ENCODE measurements at places on chromosomes 7 and 10.

GRCh38 chr10:71952745-71953144 lies 11.4 kb upstream of the CHST3 start:
- DNase-seq, result no peak

DNA sequence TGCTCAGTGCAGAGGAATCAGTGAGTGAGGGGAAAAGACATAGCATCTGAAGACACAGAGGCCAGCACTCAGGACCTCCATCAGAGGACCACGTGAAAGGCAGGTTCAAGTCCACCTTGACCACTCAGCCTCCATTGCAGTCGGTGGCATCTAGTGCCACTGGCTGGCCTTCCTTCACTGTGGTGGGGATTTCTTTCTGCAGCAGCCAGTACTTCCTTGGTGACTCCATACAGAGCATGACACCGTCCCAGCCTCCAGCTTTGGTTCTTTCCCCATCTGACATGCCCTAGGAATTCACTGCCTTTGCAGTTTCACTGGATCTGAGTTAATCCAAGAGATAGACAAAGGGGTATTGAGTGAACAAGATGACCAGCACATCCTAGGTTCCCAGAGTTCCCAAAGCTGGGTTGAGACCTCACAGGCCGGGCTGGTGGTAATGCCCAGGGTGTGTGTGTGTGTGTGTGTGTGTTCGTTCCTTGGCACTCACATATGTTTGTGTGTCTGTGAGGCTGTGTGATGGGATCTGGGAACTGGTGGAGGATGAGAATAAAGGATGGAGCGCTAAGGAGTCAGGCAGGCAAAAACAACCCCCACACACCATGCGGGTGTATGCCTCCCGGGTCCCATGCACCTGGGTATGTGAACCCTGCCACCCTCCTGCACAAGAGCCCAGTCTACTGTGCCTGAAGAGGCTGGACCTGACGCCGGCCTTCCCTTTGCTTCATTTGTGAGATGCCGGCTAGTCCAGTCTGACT lies 57.8 kb downstream of the SYPL1 start:
- no peak for DNase-seq

GRCh38 chr10:97673736-97674525 lies 13.1 kb downstream of the AVPI1 start:
- DNase-seq, result peak; percentile 89

- no peak for DNase-seq
Observed at GRCh38 chr10:133156674-133157579, 3.1 kb upstream of the KNDC1 start.

- DNase-seq, result no peak
Observed at GRCh38 chr10:99834410-99834809, 52.0 kb downstream of the ABCC2 start.

DNA sequence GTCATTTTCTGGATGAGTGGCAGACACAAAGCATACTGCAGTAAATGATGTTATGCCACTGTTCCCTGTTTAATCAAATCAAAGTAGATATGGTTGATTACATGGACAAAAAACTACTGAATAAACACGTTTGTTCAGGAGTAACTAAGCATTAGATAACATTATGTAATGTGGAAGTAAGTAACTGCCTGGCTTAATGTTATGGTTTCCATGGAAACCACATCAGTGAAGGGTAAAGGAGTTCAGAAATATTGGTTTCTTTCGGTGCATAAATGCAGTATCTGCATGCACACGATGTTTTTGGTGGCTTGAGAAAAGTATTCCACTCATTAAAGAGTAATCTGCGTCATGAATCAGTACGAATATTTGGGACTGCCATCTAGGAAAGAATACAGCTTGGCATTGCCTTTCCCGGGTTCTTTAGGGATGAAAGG lies 131.3 kb upstream of the PRKCQ start:
- DNase-seq, result no peak

DNA sequence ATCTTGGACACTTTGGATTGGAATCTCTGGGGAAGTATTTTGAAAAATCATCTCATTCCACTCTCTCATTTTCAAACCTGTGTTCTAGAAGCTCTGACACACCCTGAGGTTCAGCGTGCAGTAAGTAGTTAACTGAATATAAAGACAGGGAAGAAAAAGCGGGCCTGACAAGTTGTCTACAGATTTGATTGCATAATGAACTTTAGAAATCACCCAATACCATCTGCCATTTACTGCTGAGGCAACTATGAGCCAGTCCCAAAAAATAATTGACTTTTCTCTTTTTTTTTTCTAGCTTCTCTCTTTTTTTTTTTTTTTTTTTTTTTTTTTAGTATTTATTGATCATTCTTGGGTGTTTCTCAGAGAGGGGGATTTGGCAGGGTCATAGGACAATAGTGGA lies 29.5 kb downstream of the CDC123 start:
- DNase-seq, result no peak

DNA sequence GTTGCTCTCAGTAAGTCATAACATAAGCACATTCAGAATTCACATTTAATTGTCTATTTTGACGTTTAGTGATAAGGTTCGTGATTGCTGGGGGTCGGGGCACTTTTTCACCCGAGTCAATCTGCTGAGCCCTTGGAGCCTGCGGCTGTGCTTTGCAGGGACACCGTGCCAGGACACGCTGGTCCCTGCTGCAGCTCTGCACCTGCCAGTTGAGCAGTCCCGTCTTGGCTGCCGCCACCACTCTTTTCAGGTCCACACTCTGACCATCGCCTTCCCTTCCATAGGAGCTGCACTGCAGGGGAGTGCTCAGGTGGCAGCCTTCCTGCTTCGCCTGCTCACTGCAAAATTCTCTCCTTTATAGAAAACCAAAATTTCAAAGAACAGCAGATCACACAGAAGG lies 36.4 kb downstream of the CUL1 start:
- DNase-seq, result no peak

GRCh38 chr7:154853063-154853726 lies 149.7 kb downstream of the PAXIP1 start:
- no peak for DNase-seq

GRCh38 chr10:101839002-101839401 lies 4.6 kb downstream of the KCNIP2 start:
- no peak for DNase-seq

DNA sequence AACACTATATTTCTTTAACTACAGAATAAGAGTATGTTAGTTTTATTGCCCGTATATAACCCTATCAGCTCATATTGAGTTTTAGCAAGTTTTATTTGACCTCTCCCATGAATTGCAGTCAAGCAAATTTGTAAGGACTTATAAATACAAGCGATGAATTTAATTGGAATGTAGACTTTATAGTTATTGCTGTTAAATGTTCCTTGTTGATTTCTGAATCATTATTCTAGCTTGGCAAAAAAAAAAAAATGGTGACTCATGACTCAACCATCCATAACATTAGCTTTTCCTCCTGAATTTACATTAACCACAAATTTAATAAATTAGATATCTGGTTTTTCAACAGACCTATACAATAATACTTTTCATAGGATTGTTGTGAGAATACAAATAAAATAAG lies 334.0 kb upstream of the LRRTM3 start:
- DNase-seq, result no peak

DNA sequence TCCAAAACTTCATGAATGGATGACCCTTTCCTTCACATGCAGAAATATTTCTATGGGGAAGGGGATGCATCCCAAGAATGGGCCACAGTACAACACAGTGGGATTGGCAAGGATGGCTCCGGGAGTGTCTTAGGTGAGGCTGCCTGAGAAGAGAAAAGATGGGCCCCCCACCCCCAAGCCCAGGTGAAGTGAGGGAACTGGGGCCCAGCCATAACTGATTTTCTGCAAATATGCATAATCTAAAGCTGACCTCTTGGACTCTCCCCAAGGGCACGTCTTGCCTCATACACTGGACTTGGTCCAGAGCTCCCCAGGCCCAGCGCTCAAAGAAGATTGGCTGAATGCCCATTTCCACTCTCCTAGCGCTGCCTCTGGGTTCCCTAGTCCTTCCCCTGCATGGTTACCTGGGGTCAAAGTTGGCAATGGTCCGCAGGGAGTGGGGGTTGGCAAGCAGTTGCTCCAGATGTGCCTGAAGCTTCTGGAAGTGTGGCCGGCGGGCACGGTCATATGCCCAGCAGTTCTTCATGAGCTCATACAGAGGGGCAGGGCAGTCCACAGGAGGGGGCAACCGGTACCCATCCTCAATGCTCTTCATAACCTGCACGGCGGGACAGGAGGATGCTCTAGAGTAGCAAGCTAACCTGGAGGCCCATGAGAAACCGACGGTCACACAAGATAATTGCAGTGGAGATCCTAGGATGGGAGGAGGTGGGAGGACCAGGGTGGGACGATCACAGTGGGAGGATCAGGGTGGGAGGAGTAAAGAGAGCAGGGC lies 12.3 kb downstream of the ZYX start:
- no peak for DNase-seq

DNA sequence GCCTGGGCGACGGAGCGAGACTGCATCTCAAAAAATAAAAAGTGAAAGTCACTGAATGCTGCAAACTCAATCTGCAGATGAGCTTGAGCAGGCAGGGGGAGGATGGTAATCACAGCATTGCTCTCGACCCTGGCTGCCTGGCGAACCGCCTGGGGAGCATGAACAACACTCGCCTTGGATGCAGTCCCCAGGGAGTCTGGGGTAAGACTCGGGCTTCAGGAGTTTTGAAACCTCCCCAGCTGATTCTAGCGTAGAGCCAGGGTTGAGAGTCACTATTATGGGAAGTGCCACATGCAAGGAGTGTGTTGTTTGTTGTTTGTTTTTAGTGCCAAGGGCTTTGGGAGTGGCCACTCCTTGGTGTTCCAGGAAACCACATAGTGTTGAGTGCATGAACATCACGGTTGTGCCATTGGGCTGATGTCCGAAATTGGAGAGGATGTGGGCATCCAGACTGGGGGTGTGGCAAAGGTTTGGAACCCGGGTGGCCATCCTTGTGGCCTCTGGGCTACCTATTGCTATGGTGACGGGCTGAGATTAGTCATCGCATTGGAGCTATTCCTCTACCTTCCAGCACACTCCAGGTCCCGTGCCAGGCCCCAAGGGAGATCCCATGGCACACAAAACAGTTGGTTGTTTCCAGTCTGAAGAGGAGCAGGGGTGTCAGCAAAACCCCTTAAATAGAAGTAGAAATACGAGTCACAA lies 92.6 kb downstream of the RGS10 start:
- no peak for DNase-seq

Data from erythroblast (primary cell).